ENCODE measurements at places on chromosomes 1 and 21. TPM values are rescaled to one million over a fixed set of nuclear protein-coding genes. Genes with fewer than 3 reads are reported as not detected.

PTTG1IP gene
- total RNA-seq: 295 TPM

CEP350 gene
- total RNA-seq: 53.5 TPM

NMNAT2 gene
- 0.53 TPM for total RNA-seq

PRAMEF14 gene
- not detected for total RNA-seq

CA6 gene
- not detected for total RNA-seq

RXFP4 gene
- total RNA-seq: not detected

C1orf21 gene
- 39.2 TPM for total RNA-seq
